ENCODE measurements at places on chromosomes 2 and 18.
A peak's percentile ranks its signal among the peaks of the same experiment; 100 is the strongest.

DNA sequence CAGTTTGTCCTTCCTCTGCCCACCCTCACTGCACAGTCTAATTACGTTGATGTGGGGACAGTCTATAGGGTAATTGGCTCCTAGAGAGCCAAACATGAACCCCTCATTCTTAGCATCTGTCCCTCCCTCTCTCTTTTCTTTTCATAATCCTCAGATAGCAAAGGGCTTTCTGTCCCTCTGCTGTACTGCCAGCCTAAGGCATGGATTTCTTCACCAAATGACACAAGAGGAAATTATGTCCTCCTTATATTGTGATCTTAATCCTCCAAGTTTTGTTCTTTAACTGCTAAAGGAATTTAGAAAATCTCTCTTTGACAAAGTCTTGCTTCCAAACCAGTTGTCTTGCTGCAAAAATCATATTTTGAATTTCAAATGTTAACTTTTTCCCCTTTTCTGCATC lies 18.5 kb downstream of the ANTXR1 start:
- no peak for DNase-seq

DNA sequence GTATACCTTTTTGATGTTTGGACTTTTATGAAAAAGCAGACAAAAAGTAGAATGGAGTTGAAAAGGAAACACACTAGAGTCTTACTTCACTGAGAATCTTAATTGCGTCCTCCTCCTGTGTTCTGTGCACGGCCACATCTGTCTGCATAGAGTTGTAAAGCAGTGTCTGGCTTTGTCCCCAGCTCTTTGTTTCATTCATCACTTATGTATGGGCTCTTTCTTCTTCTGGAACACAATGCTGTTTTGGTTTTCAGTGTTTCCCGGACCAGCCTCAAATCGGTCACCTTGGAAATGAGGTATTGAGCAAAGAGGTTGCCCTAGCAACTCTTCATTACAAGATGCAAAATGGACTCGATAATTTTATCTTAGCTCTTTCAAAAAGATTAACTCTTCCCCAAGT lies 104.3 kb upstream of the CNGA3 start:
- DNase-seq, result no peak

DNA sequence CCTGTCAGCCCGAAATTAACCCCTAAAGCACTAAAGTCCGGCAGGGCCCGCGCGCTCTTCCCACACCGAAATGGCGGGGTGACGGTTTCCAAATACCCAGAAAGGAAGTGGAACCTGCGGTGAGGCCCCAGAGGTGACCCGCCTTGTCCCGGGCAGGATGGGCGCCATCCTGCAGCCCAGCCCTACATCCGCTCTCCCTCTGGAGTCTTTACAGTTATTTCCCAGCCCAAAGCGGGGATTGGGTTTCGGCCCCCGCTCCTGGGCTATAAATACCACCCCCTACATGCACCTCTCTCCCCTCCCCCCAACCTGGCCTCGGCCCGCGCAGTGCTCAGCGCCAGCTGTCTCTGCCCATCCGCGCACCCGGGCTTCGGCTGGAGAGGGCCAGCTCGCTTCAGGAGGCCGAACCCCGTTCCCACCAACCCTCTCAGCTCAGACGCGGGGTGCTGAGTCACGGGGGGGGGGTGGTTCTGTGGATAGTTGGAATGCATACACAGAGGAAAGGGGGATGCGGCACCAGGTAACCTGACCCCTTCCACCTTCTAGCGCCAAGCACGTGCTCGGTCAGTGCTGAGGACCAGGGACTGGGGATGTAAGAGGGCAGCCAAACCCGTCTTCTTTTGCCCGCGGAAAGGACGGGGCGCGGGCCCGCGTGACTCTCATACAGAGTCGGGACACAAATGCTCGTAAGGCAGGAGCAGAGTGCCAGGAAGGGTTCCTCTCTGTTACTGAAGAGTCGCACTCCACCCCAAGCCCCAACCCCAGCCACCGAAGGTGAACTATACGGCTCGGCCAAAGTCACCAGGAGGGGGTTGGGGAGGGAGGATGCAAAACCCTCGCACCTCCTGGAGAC lies at the start of gene TUBA4B:
TUBA4B (plus strand) TSS at position 344 of the 853 bp plus-strand sequence; CDS start at position 509, 165 bp downstream.
- DNase-seq, result peak; percentile 89

DNA sequence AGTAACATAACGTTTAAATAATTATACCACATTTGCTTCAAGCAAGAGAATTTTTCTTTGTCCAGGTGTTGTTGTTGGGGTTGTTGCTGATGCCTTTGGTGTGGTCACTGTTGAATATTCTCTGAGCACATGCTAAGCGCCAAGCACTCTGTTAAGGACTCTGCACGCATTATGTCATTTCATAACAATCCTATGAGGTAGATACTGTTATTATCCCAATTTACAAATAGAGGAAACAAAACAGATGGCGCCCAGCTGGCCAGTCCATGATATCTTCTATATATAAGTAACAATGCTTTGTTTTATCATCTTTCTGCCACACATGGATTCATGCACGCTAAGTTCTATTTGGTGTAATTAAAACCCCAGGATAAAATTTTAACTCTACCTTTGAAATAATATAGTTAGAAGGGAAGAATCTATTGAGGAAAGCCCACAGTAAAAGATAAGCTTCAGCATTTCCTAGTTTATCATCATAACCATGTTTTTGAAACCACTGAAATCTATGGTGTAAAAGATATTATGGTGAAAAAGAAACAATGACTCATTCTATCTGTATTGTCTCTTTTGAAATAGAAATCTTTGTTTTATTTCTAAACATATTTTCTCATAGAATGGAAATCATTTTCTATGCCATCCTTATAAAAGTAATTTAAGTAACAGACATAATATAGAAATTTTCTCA lies 199.7 kb downstream of the PID1 start:
- DNase-seq, result no peak

- peak; percentile 97 for DNase-seq
Measured at GRCh38 chr2:238097988-238098871, 1.9 kb upstream of the ESPNL start.

Data from H7 (cell line).